ENCODE measurements at places on chromosomes 7 and 10.

GRCh38 chr10:48684463-48684791 is 246 bp upstream of the WDFY4 start:
- DNase-seq: no peak

DNA sequence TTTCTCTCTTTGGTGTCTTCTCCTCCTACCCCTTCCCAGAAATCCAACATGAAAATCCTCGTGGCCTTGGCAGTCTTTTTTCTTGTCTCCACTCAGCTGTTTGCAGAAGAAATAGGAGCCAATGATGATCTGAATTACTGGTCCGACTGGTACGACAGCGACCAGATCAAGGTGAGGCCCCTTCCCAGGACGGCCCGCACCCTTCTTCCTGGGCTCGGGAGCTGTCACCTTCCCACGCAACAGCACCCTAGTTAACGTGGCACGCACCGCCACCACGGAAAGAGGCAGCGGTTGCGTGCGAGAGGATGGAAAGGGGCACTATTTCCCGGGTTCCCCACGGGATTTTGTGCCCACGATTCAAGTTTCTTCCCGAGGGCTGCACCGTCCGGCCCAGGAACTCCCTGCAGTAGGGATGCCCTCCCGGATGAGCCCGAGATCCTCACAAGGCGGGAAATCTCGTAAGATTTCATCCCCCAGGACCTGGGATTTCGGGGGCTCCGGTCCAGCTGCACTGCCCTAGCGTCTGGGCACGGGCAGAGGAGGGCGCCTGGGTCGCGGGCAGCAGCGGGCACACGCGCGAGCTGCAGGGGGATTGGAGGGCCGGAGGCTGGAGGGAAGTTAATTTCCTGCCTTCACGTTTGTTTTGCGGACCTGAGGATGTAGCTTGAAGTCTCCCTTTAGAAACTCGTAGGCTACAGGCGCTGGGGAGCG is 834 bp downstream of the TAC1 start:
- no peak for DNase-seq

GRCh38 chr10:113504423-113504822 is 48.4 kb upstream of the HABP2 start:
- DNase-seq: no peak

GRCh38 chr7:95323410-95324129 is 762 bp downstream of the PON1 start:
- no peak for DNase-seq

DNA sequence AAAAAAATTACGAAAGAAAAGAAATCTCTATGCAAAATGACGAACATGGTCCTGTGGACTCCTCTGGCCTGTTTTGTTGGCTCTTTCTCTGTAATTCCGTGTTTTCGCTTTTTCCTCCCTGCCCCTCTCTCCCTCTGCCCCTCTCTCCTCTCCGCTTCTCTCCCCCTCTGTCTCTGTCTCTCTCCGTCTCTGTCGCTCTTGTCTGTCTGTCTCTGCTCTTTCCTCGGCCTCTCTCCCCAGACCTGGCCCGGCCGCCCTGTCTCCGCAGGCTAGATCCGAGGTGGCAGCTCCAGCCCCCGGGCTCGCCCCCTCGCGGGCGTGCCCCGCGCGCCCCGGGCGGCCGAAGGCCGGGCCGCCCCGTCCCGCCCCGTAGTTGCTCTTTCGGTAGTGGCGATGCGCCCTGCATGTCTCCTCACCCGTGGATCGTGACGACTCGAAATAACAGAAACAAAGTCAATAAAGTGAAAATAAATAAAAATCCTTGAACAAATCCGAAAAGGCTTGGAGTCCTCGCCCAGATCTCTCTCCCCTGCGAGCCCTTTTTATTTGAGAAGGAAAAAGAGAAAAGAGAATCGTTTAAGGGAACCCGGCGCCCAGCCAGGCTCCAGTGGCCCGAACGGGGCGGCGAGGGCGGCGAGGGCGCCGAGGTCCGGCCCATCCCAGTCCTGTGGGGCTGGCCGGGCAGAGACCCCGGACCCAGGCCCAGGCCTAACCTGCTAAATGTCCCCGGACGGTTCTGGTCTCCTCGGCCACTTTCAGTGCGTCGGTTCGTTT is 83.5 kb upstream of the SLF2 start:
- DNase-seq: no peak

GRCh38 chr7:112411186-112411795 is 39.0 kb upstream of the IFRD1 start:
- DNase-seq: no peak

DNA sequence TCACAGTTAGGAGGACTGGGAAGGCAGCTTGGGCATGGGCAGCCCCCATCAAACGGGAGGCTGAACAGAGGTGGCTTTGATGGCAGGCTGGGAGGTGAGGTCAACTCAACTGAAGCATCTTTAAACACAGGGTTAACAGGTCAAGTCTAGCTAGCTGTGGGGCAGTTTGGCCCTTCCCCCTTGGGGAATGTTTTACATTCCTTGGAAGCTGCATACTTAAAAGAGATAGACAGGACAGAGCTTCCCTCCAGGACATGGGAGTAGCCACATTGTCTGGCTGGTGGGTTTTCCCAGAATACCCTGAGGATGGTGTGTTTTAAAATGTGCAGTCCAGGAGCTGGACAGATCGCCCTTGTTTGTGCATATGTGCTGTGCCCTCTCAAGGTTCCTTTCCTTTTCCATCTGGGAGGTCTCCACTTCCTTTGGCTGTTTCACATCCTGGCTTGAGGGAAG is 6.8 kb upstream of the RASSF4 start:
- no peak for DNase-seq

Data from stimulated activated CD4-positive, alpha-beta T cell treated with anti-CD3 and anti-CD28 coated beads, Interleukin-1b, Interleukin-23, amount 100 ng/mL, for 1 hour (primary cell).